RPMI8226 (cell line): ENCODE measurements at places on chromosomes 1 and 21.

- no peak for DNase-seq
These were observed 17.2 kb upstream of the C4BPB start for GRCh38 chr1:207071426-207071825.

- peak; percentile 38 for DNase-seq
These were observed 7.4 kb upstream of the MEX3A start for GRCh38 chr1:156089704-156090103.

DNA sequence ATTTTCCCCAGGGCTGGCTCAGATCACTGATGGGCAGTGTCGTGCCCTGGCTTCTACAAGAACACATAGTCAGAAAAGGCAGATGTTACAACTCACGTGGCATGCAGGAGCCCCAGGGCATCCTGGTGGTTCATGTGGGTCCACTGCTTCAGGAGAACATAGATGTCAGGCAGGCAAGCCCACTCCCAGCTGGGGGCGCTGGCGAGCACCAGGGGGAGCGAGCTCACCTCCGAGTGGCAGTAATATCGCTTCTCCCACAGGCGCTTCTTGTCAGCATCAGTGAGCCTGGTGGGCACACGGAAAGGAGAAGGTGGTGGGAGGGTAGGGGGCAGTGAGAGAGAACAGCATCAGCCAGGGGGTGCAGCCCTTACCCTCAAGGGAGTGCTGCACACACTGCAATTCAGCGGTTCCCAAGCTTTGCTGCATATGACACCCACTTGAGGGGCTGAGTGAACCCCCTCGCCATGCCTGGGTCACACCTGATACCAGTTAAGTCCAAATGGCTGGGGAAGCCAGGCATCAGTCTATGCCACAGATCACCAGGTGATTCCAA, 34.3 kb upstream of the PPP1R15B start:
- peak; percentile 72 for DNase-seq

- DNase-seq = no peak
These were observed 256 bp upstream of the TARBP1 start for GRCh38 chr1:234479310-234479559.

DNA sequence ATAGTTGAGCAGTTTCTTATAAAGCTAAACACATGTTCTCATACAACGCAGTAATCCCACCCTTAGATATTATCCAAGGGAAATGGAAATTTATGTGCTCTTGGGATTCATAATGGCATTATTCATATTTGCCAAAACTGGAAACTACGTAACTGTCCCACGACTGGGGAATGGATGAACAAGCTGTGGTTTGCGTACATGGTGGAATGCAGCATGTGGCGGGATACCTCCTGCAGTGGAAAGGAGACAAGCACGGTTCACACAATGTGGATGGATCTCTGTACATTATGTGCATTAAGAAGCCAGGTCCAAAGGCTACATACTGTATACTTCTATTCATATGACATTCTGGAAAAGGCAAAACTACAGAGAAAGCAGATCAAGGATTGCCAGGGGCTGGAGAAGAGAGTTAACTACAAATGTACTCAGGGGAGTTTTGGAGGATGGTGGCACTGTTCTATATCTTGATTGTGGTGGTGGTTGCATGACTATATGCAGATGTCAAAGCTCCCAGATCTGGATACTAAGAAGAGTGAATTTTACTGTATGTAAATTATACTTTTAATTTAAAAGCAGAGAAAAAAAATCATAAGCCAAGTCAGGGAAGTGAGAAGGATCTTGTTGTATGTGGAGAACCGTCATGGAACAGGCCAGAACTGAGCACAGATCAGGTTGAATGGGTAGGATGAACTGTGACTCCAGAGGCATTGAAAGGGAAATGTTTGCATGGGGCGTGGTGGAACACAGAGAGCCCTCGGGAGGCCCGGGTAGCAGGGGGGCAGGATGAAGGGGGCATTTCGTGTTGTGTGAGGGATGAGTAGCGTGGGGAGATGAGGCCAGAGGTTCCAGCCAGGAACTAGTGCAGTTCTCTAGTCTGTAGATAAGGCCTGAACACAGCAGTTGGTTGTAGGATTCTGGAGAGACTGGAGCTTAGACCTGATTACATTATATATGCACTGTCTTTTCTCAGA, 90.7 kb downstream of the GALNT2 start:
- no peak for DNase-seq
